ENCODE measurements at places on chromosomes 1 and 21.

GRCh38 chr1:228314315-228314657 lies 92.3 kb downstream of the TRIM11 start:
- no peak for DNase-seq

GRCh38 chr1:7493711-7494454 lies 277.2 kb upstream of the VAMP3 start:
- DNase-seq: no peak

GRCh38 chr1:18926315-18927081 lies 24.1 kb upstream of the ALDH4A1 start:
- DNase-seq: peak; percentile 96

- no peak for DNase-seq
Measured at GRCh38 chr1:231317306-231318014, 20.2 kb downstream of the EXOC8 start.

DNA sequence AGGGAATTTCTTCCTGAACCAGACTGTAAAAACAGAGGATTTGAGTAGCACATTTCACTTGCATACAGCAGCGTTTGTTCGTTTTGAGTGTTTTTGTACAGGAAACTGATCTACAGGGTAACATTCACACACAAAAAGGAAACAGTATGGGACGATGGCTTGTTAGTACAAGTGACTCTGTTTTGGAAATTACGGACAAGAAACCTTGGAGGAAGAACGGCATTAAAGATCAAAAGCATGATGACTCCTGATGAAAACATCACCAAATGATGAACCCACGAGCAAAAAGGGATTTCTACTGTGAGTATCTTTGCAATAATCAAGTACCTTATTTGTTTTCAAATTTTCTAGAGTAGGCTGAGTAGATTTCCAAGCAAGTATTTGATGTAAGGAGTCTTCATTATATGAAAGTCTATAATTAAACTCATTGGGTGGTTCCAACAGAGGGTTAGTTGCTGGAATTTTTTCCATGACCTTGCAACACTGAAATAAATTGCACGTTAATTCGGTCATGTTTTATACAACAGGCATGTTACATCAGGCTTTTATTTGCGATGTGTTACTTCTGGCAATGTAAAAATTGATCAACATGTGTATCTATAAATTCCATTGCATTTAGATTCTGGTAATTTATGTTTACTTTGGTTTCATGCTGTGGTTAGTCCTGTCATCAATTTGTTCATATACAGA lies 76.7 kb upstream of the KCNK2 start:
- DNase-seq: no peak

- no peak for DNase-seq
Measured at GRCh38 chr1:168304865-168305264, 24.2 kb downstream of the TBX19 start.

DNA sequence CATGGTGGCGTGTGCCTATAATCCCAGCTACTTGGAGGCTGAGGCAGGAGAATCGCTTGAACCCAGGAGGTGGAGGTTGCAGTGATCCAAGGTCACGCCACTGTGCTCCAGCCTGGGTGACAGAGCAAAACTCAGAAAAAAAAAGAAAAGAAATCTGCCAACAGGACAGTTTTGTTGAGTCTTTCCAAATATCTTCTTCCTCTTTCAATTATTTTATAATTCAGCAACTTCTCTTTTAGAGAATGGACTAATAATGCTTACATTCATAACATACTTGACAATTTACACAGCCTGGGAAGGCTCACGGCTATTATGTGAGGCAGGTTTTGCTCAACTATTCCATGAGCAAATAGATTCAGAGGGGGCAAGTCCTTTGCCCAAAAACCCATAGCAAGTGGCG lies 18.1 kb downstream of the CNR2 start:
- no peak for DNase-seq

DNA sequence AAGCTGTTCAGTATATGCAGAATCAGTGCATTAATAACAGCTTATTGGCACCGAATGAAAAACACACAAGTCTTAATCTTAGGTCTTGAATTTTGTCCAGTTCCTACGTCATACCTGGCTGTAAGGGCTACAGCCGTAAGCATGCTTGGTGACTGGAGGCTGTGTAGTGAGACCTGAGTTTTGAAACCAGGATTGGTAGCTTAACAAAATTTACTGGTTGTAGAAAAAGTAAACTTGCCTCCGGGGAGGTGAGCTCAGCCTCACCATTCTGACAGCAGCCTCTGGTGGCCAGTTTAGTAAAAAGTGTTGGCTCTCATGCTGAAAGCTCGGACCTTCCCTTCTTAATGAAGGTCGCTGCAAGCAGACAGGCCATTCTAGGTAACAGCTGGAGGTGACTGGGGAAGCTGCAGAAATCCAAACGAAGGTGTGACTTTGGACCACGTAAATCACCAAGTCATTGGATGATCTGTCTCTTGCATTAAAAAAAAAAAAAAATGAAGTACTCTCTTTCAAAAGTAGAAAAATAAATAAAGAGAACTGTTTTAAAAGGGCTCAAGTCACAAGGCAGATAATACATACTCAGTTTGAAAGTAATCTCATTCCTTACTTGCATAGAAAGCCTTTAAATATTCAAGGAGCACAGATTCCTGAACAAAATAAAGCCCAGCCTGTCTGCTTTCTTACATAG lies 48.9 kb downstream of the HLCS start:
- DNase-seq: peak; percentile 75

GRCh38 chr1:235642011-235642942 lies 7.3 kb downstream of the GNG4 start:
- peak; percentile 67 for DNase-seq

DNA sequence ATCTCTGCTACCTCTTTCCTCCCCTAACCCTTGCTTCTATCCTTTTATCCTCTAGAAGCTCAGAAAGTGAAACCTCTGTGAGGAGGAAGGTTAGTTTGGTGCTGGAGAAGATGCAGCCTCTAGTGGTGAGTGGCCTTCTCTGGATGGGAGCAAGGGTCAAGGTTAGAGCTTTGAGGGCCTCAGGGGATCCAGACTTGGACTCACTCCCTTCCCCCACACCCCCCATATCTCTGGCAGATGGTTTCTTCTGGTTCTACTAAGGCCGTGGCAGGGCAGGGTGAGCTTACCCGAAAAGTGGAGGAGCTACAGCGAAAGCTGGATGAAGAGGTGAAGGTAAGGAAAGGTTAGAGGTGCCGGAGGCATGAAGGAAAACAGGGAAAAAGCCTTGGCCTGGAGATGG lies 9.2 kb downstream of the CGN start:
- no peak for DNase-seq

GRCh38 chr1:85116856-85117255 lies 68.6 kb upstream of the MCOLN3 start:
- DNase-seq: no peak

DNA sequence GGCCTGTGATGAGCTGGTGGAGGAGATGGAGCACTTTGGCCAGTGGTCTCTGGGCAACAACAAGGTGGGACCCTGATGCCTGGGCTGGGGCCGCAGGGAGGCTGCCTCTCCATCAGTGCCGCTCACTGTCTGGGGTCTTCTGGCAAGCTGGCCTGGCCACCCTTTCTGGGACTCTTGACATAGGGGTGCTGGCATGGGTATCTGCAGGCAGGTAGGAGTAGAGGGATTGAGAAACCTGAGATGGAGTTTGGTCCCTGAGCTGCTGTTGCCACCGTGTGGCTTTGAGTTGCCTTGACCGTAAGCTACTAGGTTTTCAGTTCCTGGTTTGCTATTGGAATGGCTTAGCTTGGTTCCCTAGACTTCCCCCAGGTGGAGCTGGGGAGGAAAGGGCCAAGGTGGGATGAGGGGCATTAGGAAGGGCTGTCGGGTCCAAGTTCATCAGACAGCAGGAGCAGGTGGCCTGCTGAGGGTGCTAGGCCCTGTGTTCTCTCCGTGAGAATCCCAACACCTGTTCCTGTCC lies 13.2 kb upstream of the MFN2 start:
- DNase-seq: no peak

- no peak for DNase-seq
Measured at GRCh38 chr1:232792949-232793348, 12.3 kb upstream of the MAP10 start.

DNA sequence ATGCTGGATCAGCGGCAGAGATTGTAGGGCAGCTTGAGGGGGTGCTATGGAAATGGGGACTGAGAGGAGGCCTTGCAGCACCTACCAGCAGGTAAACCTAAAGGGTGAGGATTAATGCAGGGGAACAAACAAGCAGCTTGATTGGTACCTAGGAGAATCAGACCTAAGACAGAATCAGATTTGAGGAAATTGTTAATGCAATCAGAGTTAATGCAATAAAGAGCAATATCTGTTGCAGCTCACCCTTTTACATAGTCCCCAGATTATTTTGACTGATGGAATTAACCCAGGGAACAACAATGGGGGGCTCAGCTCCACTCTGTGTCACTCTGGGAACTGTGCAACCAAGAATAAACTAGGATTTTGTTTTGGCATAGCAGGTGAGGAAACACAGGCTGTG lies 64.5 kb downstream of the ZC3H11B start:
- no peak for DNase-seq

Measured in IMR-90 (cell line).